Fibroblast of mammary gland (primary cell): ENCODE measurements at places on chromosomes 1 and 21.

DNA sequence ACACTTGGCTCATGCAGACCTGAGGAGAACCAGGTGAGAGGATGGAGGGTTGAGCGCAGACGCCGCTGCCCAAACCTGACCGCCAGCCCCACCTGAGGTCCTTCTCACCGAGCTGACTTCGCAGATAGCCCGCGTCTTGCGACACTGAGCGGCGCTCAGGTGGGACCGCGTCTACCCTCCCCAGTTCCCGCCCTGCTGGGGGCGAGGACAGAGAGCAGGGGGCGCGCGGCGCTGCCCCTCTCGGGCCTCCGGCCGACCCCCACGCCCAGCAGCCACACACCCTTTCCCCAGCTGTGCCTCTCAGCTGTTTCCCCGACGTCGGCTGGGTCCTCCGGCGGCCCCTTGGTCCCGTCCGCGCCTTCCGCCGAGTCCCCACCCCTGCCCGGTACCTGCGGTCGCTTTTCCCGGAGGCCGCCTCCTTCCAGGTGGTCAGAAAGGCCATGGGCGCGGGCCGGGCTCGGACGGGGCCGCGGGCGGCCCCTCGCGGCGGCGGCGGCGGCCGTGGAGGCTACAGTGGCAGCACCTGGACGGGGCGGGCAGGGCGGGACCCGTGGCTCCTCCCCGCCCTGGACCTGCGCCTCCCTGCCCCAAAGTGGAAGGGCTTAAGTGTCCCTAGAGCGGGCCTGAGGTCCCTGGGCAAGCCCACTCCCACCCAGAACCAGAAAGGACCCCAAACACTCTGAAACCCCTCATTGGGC is 14.4 kb upstream of the TTC39A start:
- no peak for DNase-seq

DNA sequence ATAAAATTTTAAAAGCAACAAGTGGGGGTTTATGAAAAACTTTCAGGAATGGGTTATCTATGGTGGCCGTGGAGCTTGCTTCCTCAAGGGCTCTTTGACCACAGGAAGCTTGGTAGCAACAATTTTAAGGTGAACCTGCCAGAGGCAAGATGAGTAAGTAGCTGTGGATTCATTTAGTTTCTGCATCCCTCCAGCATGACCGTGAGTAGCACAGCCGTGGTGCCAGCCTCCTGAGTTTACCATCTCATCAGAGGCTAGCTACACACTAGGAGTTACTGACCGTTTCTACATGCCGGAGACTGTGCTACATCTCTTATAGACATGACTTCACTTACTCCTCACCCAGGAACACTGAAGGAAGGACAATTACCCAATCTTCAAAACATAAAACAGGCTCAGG is 30.1 kb upstream of the PLEKHG5 start:
- no peak for DNase-seq

GRCh38 chr1:175268720-175269119 is 76.1 kb upstream of the KIAA0040 start:
- DNase-seq: peak; percentile 61

GRCh38 chr1:206556750-206557635 is 49.7 kb downstream of the RASSF5 start:
- DNase-seq: no peak

- DNase-seq: no peak
Observed at GRCh38 chr1:75273110-75273509, 138.9 kb downstream of the LHX8 start.

GRCh38 chr1:163655565-163655964 is 333.8 kb downstream of the NUF2 start:
- DNase-seq: peak; percentile 36

DNA sequence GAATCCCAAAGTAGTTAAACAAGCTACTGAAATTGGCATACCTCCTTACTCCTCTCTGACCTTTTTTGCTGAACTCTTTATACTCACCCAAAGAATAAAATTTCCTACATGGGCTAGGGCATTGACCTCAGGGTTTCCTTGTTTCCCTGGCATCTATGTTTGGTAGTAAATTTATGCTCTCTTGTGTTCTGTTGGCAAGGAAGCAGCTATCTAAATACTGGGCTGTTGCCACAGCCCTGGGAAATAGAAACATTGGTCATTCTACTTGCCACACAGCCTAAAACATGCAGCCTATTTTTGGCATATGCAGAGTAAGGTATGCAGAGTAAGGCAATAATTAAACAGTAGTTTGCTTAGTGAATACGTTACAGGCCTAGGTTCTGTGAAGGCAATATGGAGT is 351.4 kb downstream of the HLX start:
- no peak for DNase-seq

GRCh38 chr1:11653861-11654136 is 430 bp downstream of the FBXO2 start:
- no peak for DNase-seq

DNA sequence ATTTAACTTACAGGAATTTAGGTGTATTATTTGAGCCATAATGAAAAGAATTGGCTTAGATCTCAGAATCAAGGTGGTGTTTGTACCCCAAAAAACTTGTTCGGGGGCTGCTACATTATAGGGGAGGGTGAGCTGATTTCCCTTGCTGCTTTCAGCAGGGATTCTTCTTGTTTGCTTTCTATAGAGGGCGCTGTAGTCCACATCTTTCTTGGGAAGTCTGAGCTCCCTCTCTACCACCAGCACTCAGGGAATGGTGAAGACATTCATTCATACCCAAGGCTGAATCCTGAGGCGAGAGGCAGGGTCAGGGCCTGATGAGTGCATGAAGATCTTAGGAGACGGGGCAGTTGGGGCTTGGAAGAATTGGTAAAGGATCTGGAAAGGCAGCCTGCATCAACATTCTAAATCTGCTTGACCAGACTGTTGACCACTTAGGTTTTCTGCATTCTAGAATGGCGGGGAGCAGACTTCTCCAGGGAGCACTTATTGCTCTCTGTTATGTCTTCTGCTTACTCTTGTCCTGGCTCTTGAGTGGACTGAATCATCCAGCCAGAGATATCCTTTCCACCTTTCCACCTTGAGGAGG is 18.9 kb downstream of the SPATA46 start:
- DNase-seq: peak; percentile 62

- DNase-seq: peak; percentile 92
Observed at GRCh38 chr1:48026275-48026674, 29.1 kb upstream of the TRABD2B start.

DNA sequence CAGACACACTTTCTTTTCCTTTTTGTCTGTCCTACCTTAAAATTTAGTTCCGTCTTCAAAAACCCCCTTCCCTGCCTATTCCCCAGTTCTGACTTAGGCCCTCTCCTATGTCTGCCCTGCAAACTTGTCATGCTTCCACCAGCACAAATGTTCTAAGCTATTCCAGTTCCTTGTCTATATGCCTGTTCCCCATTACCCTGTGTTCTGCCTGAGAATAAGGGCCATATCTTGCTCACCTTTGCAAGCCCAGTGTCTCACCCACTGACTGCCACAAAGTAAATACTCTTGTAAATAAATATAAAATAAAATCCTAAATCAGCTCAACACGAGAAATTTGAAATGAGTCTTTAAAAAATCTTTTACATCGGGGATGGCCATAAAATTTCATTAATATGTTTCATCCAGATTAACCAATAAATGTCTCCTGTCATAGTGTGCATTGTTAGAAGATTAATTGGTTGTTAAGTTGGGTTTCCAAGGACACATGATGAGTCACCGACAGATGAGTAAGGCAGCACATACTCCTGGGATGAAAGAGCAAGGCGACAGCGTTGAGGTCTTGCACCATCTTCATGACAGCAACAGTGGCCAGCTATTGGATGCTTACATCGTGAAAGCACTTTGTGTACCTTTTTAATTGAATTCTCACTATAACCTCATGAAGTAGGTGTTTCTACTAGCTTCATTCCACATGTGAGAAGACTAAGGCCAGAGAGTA is 92.6 kb upstream of the NGF start:
- DNase-seq: peak; percentile 98

- DNase-seq: no peak
Observed at GRCh38 chr1:8814865-8815264, 2.6 kb downstream of the RERE start.

- DNase-seq: no peak
Observed at GRCh38 chr21:38729754-38730379, 75.9 kb upstream of the ETS2 start.

DNA sequence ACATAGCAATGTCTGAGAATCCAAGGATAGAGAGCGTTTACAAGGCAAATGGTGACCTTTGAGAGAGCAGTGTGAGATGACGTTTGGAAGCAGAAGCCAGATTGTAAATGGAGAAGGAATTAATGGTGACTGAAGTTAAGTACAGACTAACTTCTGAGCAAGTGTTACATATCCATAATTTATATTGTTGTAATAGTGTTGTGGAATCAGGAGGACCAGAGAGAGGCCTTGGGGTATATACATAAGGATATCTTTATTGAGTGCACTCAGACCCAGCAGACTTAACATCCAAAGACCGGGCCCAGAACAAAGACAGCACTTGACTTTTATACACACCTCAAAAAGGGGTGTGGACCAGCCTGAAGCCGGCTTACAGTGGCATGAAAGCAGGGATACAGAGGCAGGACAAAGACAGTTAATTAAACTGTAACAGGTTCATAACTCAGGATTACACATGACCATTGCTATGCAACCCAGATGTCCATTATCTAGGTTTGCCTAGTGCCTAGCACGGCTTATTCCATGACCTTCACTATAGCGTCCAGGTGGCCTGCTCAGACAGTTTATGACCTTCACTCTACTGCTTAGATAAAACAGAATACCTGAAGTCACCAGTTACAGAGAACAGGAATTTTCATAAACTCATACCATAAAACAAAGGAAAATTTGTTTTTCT is 2.7 kb upstream of the MGST3 start:
- DNase-seq: no peak

GRCh38 chr1:207393610-207394009 is 60.5 kb upstream of the CR2 start:
- peak; percentile 98 for DNase-seq

DNA sequence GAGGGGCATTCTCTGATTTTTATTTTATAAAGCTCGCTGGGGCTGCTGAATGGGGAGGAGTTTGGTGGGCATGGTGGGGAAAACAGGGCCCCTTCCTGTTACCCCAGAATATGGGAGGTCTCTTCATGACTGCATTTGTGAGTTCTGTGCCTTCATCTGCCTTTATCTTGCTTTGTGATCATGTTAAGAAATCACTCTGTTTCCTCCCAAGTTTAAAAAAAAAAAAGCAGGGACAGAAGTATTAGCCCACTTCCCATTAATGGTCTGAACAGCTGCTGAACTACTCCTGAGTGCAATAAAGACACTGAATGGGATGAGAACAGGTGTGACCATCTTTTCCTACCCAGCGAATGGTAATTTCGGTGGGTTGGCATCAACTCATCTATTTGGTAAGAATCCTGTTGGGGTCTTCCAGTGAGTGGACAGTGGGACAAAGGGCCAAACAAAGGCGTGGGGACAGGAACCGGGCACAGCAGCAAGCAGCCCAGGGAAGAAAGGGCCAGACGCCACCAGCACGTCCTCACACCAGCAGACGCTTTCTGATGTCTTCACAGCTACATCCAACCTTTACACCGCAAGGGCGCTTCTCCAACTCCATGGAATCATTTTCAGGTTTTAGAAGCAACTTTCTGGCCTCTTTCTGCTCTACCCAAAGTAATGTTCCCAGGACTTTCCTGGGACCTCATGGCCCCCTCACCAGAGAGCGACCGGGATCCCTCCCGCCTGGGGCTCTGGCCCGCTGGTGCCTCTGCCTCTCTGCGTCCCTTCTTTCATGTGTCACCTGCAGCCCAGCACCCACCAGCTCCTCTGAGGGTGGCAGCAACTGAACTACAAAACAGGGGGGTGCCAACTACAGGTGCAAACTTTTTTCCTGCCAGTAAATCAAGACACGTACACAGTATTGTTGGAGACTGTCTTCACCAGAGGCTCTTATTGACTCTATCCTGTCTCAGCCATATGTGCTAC is 160.2 kb downstream of the ADSS2 start:
- DNase-seq: no peak

GRCh38 chr21:28604946-28605537 is 387.6 kb downstream of the LTN1 start:
- no peak for DNase-seq

DNA sequence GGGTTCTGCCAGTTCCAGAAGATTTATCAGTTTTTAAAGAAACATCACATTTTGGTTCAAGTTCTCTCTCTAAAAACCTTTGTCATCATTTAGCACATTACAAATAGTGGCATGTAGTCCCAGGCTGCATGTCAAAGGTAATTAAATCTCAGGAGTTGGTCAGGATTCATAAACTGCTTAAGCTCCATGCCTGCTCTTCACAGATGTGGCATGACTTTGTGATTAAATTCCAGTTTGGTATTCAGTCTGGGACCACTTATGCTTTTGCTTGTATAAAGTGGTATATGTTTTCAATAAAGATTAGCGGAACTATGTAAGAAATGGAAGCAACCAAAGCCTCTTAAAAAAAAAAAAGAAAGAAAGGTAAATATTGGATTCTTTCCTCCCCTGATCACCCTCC is 408.0 kb downstream of the DISC1 start:
- no peak for DNase-seq

DNA sequence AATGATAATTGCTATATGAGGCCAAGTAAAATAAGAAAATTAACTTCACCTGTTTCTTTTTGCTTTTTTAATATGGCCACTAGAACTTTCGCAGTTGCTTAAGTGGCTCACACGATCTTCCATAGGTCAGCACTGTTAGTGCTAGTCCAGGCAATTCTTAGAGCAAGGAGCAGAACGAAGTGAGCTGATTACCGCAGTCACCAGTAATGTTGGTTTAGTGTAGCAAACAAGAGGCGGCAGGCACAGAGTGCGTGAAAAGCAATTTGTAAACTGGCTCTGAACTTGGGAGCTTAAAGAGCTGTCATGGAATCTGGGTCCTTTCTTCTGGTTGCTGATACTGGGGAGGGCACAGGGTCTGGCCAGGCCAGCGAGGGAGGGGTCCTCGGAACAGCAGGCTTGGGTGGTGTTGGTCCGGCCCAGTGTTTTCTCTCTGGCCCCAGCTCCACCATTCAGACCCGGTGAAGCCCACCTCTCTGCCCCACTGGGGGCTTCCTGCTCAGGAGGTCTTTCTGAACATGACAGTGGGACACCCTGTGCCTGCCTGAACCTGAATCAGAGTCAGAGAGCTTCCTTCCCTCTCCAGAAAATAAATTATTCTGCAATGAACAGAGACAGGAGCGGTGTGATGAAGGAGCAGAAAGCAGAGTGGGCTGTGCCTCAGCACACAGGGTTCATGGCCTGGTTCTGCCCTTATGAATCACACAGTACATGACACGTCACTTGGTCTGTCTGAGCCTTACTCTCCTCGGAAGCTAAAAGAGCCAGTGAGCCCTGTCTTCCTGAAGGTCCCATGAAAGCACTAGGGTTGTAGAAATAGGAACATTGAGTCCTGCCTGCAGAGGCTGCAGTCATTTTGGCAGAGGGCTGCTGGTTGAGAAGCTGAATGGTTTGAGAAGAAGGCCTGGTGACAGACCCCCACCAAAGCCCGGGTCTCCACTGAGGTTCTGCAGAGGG is 11.9 kb downstream of the ETS2 start:
- peak; percentile 85 for DNase-seq

GRCh38 chr1:21508580-21509350 is 458 bp upstream of the ALPL start:
- DNase-seq: peak; percentile 42

GRCh38 chr1:155050560-155051341 is at the start of gene ADAM15:
Gene ADAM15, plus strand, starts transcription at chr1:155051316. Its CDS starts 71 bp downstream, at chr1:155051387.
- peak; percentile 69 for DNase-seq

- DNase-seq: no peak
Observed at GRCh38 chr1:204923201-204923600, 52.5 kb downstream of the NFASC start.
